ENCODE measurements at places on chromosomes 7 and 10.

- no peak for DNase-seq
Observed at GRCh38 chr10:68586606-68587305, 26.6 kb downstream of the TET1 start.

GRCh38 chr10:114030140-114030539 lies 13.5 kb upstream of the ADRB1 start:
- DNase-seq: no peak

- no peak for DNase-seq
Observed at GRCh38 chr10:88067737-88068136, 204.3 kb downstream of the PTEN start.

DNA sequence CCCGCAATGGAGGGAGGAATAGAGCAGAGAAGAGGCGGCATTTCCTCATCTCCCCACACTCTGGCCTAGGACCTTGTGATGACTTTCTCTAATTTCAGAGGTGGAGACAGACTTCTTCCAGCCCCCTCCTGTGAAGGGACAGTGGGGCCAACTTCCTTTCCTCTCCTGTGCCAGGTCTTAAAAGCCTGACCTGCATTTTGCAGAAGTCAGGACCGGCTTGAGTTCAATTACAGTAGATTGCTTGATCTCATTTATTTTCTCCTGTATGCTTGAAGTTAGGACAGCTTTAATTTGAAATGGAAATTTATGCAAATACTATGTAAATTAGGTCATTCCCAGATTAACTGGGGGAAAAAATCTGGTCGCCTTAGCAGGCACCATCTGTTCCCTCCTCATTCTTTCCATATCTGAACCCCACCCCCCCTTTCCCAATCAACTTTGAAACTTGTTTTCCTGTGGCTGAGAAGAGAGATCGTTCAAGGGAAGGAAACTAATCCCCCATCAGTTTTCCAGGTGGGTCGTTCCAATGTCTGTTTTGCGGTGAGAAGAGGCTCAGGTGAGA lies 57.1 kb downstream of the SYPL1 start:
- DNase-seq: no peak

DNA sequence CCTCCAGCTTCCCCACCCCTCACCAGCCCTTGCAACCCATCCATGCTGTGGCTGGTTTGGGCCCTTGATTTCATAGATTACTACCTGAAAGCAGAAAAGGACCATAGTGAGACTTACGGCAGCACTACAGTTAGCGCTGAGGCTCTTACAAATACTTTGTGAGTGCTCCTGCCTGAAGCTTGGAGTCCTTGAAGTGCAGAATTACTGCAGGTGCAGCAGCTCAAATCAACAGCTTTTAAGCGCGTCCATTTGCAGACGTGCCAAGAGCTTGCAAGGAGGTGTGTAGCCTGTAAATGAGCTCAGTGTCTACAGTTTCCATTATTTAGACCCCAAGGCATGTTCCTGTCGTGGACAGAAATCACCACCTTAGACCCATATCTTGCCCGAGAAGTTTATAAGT lies 103.0 kb downstream of the CELF2 start:
- no peak for DNase-seq

DNA sequence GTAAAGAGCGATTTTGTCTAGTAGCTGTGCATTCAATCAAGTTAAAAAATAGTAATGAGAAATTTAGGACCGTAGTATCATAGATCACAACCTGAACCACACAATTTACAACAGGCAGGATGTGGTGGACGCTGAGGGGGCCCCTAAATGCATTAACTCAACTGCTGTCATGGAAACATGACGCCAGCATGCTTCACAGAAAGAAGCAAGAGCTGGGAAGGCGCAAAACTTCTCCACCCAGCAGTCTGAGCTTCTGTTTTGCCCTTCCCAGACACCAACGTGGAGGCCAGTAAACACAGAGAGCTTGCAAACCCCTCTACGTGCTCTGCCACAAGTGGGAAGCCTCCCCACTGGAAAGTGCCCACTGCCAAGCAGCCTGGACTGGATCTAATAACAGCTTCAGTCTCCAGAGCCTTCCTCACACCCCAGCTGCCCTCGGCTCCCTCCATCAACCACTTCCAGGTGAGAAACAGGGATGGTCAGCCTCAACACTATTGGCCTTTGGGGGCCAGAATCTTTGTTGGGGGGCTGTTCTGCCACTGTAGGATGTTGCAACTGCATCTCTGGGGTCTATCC lies 151.8 kb downstream of the SFMBT2 start:
- no peak for DNase-seq

- peak; percentile 6 for DNase-seq
Observed at GRCh38 chr10:48819783-48820182, 119.9 kb downstream of the LRRC18 start.

- DNase-seq: no peak
Observed at GRCh38 chr10:27393961-27394360, 110.1 kb upstream of the RAB18 start.

DNA sequence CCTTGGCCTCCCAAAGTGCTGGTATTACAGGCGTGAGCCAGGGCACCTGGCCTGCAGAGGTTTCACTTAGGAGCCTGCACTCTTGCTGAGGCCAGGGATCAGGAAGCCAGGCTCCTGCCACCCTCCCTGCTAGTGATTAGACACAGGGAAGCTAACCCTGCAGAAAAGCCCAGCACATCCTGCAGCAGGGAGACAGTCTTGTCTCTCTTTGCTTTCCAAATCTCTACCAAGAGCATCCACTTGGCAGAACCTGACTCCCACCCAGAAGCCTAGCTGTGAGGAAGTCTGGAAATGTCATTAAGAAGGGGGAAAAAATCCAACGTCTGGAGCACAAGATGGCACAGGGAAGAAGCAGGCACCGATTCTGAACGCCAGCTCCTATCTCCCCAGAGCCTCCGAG lies 8.0 kb upstream of the FAM171A1 start:
- no peak for DNase-seq

DNA sequence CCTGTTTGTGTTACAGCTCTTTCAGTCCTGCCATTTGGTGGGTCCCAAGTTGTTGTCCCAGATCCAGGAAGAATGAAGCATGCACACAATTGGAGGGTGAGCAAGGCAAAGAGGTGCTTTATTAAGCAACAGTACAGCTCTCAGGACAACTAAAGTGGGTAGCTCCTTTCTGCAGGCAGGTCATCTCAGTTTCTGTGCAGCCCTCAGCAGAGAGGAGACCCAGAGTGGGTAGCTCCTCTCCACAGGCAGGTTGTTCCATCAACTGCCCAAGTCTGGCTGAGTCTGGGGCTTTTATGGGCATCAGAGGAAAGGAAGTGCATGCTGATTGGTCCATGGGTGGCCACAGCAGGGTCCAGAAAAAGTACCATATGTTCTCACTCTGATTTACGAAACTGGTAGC lies 624.5 kb downstream of the LRMDA start:
- no peak for DNase-seq

DNA sequence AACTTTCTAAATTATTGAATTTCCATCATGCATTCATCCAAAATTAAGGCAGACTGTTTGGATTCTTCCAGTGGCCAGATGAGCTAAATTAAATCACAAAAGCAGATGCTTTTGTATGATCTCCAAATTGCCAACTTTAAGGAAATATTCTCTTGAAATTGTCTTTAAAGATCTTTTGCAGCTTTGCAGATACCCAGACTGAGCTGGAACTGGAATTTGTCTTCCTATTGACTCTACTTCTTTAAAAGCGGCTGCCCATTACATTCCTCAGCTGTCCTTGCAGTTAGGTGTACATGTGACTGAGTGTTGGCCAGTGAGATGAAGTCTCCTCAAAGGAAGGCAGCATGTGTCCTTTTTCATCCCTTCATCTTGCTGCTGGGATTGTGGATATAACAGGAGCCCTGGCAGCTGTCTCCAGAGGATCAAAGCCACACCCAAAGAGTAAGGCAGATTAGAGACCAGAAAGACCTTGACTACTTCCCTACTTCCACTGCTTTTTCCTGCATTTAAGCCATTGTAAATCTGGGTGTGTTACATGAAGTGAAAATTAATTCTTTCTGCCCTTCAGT lies 8.2 kb upstream of the CFAP69 start:
- no peak for DNase-seq

DNA sequence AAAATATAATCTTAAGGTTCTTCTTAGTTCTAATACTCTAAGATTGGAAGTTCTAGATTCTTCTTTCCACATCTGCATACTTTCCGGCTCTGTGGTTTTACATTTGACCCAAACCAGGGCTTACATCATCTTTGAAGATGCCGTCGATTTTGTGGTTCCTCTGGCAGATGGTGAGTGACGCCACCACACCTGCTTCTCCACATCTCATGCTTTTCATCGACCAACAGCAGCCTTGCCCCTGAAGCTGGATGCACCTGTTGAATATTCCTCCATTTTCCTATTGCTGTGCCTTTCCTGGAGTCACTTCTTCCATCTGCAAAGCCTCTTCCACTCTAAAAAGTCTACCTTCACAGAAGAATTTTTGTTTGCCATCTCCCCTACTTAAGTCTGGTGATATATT lies 121.3 kb downstream of the PRKCQ start:
- no peak for DNase-seq

GRCh38 chr10:62696798-62697197 lies 107.7 kb upstream of the ADO start:
- no peak for DNase-seq

Measured in GM04504 (cell line).